CD4-positive, alpha-beta T cell (primary cell): ENCODE measurements at places on chromosomes 5 and 9.

DNA sequence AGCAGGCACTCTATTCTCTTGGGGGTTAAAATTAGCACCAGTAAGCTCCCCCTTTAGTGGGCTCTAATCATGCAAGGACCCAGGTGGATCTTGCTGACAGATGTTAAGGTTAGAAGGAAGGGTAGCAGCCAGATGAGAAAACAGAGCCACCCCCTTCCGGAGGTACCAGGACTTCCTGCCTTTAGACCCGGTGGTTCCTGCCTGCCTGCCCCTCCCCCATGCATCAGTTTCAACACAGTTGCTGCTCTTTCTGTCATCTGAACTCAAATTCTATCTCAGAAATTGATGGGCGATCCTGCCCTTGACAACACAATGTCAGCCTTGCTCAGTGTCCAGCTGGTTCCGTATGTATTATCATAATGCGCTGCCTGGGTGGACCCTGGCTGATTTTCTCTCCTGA is 287.3 kb downstream of the EBF1 start:
- DNase-seq = peak; percentile 72

DNA sequence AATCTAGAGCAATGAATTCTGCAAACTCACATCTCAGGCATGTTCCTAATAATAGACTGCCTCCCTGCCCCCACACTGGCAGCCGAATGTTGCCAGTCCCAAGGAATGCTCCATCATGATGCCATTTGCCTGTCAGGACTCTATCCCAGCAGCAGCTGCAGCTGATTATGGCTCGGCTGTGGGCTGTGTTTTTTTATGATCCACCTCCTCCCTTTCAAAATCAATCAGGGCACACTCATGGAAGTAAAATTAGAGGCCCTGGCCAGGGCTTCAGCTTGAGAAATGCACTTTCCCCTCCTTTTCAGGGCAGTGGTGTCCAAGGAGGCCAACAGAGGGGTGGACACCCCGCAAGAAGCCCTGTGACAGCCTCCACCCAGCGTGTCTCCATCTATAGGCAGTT is 176.7 kb upstream of the S1PR3 start:
- DNase-seq = no peak

DNA sequence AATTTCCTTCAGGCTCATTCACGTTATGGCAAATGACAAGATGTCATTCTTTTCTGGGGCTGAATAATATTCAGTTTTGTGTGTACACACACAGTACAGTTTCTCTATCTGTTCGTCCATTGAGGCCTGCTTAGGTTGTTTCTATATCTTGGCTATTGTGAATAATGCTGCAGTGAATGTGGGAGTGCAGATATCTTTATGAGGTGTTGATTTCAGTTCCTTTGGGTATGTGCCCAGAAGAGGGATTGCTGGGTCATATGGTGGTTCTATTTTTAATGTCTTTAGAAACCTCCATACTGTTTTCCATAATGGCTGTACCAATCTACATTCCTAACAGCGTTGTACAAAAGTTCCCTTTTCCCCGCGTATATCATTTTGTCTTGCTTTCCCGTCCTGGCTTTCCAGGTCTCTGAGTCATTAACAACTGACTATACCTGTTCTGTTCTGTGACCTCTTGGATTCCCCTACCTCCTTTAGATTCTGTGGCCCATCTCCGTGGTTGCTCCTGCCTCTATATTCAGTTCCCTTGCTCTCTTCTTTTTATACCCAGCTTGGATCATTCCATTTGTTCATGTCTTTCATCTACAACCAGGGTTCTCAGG is 6.8 kb downstream of the SNX30 start:
- DNase-seq = no peak

GRCh38 chr5:161897033-161897432 is 49.1 kb downstream of the GABRA1 start:
- no peak for DNase-seq

- no peak for DNase-seq
Measured at GRCh38 chr5:173789031-173789920, 98.9 kb upstream of the CPEB4 start.

DNA sequence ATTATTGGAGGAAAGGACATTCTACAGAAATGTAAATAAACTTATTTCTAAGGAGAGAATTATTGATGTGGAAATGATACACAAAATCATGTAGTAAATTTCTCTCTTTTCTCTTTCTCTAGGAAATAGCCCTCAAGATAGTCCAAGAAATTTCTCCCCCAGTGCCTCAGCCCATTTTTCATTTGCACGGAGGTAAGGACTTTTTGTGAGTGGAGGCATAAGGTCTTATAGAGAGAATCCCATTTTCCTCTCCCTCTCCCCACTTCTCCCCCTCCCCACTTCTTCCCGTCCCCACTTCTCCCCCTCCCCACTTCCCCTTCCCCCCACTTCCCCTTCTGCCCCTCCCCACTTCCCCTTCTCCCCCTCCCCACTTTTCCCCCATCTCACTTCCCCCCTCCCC is 106.6 kb downstream of the CD180 start:
- DNase-seq = no peak

DNA sequence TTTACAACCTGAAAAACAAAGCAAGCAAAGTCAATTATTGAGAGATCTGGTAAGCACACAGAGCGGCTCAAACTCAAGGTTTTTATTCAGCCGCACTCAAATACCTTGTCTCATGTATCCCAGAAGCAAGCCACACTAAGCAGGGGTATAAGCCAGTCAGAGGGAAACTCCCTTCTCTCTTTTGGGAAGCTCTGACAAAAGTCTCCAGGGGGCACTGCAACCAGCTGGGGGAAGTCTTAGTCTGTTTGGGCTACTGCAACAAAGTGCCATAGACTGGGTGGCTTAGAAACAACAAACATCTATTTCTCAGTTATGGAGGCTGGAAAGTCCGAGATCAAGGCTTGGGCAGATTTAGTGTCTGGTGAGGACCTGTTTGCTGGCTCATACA is 246.0 kb downstream of the ENC1 start:
- no peak for DNase-seq

GRCh38 chr5:124869426-124870033 is 123.1 kb upstream of the ZNF608 start:
- no peak for DNase-seq

- no peak for DNase-seq
Measured at GRCh38 chr5:33997331-33997983, 10.4 kb downstream of the AMACR start.

- DNase-seq = no peak
Measured at GRCh38 chr5:158013939-158014338, 155.0 kb upstream of the CLINT1 start.

DNA sequence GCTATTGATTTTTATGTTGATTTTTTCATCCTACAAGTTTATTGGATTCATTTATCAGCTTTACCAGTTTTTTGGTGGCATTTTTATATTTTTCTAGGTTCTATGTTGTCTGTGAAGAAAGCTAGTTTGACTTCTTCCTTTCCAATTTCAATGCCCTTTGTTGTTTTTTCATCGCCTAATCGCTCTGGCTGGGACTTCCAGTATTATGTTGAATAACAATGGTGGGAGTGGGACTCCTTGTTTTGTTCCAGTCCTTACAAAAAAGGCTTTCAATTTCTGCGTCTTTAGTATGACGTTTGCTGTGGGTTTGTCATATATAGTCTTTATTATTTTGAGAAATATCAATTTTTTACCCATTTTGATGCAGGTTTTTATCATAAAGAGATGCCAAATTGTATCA is 175.6 kb upstream of the CCNH start:
- DNase-seq = no peak

GRCh38 chr5:176412517-176413254 is 3.7 kb downstream of the CLTB start:
- DNase-seq = no peak

DNA sequence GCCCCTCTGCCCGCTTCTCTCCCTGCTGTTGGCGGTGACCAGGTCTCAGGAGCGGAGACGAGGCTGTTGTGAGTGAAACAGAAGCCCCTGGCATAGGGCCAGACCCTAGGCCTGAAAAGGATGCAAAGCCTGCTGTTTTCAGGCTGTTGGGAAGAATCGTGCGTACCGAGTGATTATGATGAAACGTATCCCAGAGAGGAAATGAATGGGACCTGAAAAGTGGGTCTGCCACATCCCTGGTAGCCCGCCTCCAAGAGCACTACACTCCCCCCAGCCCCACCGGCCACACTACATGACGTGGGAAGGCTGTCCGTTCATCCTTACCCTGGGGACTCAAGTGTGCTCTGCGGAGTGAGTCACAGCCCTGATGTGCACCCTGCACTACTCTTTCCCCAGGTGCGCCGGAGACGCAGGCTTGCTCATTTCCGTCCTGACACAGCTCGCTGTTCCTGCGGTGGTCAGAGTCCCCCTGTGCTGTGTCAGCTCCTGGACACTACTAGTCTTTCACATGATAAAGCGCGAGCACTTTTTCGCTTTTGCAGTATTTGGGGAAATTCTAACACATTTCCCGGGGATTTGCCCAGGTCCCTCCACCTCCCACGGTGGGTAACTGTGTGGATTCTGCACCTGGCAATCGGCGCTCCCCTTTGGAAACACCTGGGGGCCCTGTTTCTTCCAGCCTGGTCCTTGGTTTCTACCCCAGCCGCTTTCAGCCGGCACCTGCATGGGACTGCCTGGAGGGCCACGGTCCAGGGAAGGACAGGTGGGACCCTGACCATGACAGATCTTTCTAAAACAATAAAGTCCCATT is 91.5 kb downstream of the ANKRD33B start:
- DNase-seq = no peak

GRCh38 chr9:124932333-124932732 is 8.6 kb downstream of the GOLGA1 start:
- no peak for DNase-seq

GRCh38 chr5:120101771-120102170 is 362.3 kb upstream of the PRR16 start:
- DNase-seq = no peak

DNA sequence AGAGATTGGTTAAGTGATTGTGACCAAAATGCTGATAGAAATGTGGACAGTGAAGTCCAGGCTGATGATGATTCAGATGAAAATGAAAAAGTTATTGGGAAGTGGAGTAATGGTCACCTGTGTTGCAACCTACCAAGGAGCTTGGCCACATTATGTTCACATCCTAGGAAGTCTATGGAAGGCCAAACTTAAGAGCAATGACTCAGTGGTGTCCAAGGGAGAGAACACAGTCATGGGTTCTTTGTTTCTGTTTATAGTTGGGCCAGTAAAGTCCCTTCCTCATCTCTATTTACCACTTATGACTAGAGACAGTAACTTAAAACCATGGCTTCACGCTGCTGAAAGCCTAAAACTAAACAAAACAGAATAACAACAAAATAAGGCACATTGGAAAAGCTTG is 555.3 kb upstream of the DAB2 start:
- no peak for DNase-seq

DNA sequence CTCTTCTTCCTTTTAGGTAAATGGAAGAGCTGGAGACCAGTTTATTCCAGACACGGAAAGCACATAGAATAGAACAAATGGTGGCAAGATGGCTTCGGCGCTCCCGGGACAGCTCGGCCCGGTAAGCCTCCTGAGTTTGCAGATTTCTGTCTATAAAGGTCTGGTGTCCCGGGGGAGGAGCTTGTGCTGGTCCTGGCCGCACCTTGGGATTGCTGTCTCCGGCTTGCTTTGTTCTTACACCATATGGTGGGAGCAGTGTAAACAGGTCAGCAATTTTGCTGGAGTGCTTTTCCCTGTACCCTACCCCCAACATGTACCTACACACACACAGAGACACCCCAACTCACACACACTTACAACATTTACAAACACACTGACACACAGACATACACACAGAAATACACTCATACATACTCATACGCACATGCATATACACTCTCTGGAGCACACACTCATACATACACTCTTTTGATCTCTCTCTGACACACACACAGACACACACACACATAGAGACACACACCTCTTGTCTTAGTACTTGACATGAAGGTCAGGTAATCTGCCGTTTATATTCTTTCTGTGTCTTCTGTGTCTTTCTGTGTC is 42.0 kb downstream of the FRMPD1 start:
- DNase-seq = no peak

- DNase-seq = peak; percentile 39
Measured at GRCh38 chr5:179530069-179530998, 20.0 kb upstream of the RUFY1 start.

DNA sequence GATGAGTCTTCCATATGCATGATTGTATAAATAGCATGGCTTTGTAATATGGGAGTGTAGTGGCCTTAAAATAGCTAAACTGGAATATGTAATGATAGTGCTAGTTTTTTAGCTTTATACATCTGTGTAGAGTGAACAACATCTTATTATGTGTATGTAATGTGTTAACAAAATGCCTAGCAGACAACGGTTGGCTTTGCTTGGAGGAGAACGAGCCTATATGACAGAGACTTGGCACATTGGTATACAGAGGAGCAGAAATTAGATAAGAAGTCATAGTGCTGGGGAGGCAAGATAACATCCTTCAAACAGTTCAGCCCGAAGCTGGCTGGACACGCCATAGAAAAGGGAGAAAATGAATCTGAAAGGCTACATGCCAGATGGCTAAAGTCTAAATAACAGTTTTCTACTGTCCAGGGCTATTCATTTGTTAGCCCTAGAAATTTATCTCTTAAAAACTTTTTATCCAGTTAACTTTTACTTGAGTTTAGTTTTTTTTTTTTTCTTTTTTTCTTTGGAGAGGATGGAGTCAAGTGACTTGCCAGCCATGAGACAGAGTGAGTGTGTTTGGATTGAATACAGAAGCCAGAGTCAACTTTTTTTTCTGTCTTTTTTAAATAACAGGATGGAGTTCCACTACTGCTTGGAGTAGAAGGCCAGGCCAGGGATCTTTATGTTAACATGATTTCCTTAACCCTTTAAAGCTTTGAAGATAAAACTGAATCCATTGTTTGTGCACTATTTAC is 214.4 kb upstream of the ACTBL2 start:
- DNase-seq = no peak

GRCh38 chr5:51652980-51653379 is 269.7 kb downstream of the ISL1 start:
- no peak for DNase-seq

- no peak for DNase-seq
Measured at GRCh38 chr9:86741311-86742208, 205.7 kb downstream of the GAS1 start.

- DNase-seq = no peak
Measured at GRCh38 chr9:113495526-113495925, 32.0 kb downstream of the RGS3 start.

DNA sequence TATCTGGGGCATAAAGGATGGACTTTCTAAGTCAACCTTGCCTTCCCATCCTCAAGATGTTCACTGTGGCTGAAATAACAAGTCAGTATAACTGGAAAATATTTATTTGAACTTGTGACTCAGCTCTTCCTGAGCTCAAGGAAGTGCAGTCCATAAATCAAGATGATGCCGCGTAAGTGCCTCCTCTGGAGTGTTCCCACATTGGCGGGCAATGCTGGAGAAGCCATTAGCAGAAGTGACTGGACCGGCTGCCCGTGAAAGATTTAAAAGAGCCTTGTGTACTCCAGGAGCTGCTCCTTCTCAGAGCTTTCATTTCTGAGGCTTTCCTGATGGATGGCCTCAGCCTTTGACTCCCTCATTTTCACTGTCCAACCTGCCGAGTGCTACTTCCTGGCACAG is 17.4 kb downstream of the TMOD1 start:
- no peak for DNase-seq

DNA sequence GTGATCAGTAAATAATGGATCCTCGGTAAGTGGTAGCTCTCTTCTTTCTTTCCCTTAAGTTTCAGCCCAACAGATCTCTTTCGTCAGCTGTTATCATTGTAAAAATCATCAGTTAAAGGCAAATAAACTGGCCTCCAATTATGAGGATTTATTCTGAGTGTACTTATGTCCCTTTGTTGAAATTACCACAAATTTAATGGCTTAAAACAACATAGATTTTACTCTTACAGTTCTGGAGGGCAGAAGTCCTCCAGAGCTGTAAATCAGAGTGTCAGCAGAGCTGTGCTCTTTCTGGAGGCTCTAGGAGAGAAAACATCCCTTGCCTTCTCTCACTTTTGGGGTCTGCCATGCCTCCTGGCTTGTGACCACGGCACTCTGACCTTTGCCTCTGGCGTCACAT is 104.6 kb downstream of the INSYN2B start:
- no peak for DNase-seq
